ENCODE measurements at places on chromosomes 16 and 17.

DNA sequence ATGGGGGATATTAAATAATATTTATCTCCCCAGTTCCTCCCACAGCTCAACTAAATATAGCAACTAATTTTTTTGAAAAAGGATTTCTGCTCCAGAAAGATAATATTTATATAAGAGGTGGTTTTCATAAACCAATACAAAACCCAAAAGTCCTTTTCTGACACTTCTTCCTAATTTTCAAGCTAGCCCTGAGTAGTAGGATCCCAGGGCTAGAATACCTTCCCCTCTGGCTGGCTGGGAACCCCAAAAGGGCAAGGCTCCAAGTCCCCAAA is 1.3 kb downstream of the ATP2A3 start:
- no peak for DNase-seq

DNA sequence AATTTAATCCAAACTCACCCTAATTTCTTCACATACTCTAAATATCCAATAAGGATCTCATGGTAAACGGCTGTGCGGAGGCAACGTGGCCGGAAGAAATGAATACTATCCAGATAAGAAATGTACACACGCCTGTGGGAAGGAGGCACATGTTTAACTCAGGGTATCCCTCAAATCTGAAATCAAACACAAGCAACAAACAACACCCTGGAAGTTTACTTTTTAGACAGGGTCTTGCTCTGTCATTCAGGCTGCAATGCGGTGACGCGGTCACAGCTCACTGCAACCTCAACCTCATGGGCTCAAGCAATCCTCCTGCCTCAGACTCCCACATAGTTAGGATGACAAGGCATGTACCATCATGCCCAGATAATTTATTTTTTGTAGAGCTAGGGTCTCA is 21.2 kb upstream of the TRAP1 start:
- no peak for DNase-seq

- no peak for DNase-seq
Measured at GRCh38 chr16:50384500-50385135, 15.8 kb upstream of the BRD7 start.

GRCh38 chr17:36942631-36943125 is 5.4 kb downstream of the LHX1 start:
- DNase-seq = peak; percentile 45

- DNase-seq = no peak
Measured at GRCh38 chr17:78976907-78977680, 2.6 kb downstream of the LGALS3BP start.

- DNase-seq = no peak
Measured at GRCh38 chr16:52597772-52598483, 51.0 kb upstream of the TOX3 start.

GRCh38 chr17:81340607-81341515 is 45.8 kb upstream of the SLC38A10 start:
- DNase-seq = peak; percentile 77

- no peak for DNase-seq
Measured at GRCh38 chr17:75518201-75518600, 1.9 kb downstream of the TSEN54 start.

All from right forelimb (tissue), 1 donor.